ENCODE measurements at places on chromosomes 16 and 17. TPM values are rescaled to one million over a fixed set of nuclear protein-coding genes. Genes with fewer than 3 reads are reported as not detected.

CDIP1 gene
- total RNA-seq, result 30.0 TPM

DNA sequence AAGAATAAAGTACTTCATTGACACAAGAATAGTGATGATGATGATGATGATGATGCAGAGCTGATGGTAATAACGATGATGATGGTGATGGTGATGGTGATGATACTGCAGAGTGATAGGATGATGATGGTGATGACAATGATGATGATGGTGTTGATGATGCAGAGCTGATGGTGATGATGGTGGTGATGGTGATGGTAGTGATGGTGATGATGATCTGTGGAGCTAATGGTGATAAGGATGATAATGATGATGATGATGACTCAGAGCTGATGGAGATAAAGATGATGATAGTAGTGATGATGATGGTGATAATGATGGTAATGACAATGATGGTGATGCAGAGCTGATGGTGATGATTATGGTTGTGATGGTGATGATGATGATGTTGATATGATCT, 448.1 kb downstream of the HS3ST4 start:
- DNase-seq, result no peak

GRCh38 chr16:82070656-82071369, 35.8 kb downstream of the HSD17B2 start:
- DNase-seq, result no peak

PRCD gene
- not detected for total RNA-seq

GRCh38 chr16:3349175-3349574, 6.5 kb upstream of the OR2C1 start:
- DNase-seq, result no peak

- peak; percentile 88 for DNase-seq
Measured at GRCh38 chr17:9056566-9056965, 35.3 kb downstream of the NTN1 start.

DNA sequence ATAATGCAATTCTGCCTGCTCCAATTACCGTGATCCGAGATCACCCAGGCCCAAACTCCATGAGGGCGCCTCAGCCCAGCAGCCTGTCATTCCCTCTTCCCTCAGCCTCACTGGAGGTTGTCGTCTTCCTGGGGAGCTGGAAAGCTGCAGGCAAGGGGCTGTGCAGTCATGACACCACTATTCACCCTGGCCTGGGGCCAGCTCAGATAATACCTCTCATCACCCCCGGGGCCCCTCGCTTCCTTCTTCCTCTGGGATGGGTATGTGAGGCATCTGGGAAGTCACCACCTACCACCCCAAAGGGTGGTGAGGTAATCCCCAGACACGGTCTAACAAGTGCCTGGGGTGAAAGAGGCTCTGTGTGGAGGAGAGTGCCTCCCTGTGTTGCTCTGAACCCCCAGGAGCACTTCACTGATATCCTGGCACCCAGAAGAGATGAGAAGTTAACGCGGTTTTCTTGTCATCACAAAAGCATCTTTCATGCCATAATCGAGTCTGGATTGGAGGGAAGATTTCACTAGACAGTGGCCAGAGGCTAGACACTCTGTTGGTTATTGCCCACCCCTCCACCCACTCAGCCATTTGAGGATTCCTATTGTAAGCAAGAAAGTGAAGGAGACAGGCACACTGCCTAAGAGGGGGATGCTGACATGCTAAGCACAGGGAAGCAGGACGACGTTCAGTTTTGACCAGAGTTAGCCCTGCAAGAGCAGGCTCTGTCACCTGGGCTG, 18.4 kb downstream of the CFAP20 start:
- DNase-seq, result no peak

- DNase-seq, result no peak
Measured at GRCh38 chr17:74099442-74100340, 103.8 kb upstream of the RPL38 start.

DNA sequence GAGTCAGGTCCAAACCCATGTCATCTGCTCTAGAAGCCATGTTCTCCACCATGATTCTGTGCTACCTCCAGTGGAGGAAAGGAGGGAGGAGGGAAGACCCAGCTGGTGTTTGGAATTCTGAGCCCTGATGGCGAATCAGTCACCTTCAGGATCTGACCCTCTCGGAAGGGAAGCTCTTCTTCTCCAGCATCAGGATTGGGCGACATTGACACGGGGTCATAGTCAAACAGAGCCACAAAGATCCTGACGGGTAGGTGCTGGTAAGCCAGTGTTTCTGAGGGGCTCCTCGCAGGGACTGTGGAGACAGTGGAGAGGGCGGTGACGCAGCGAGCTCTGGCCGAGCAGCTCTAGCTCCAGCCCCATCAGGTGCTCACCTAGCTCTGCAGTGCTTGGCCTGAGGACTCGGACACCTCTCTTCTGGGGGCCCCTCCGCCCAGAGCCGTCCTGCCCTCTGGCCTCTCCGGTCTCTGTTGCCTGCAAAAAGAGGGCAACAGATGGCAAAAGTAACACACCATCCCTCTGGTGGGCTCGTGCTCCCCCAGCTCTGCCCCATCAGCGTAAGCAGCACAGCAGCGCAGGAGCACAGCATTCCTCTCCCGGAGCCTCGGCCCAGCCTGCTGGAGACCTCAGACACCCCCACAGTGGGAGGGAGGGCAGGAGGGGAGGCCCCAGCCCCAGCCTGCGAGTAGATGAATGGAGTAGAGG, 21.0 kb downstream of the TSPOAP1 start:
- no peak for DNase-seq

TSPOAP1 gene
- 26.9 TPM for total RNA-seq

DNA sequence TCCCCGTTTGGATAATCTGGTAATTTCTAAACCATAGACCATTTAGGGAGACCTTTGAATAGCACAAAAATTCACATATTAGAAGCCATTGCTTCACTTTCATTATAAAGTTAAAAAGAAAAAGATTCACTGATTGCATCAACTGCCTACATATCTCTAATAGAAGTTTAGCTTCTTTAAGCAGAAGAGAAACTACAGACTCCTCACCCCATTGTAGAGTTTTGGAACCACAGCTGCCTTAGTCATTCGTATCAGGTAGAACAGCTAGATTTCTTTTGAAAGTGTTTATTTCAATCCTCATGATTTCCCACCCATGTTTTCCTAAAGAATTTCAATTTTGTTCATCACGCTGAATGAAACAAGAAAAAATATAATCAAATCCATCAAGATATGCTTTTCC, 144.8 kb downstream of the CDH8 start:
- DNase-seq, result no peak

KRTAP4-9 gene
- total RNA-seq, result 10.1 TPM

AOC2 gene
- 1.7 TPM for total RNA-seq

- DNase-seq, result no peak
Measured at GRCh38 chr17:55577687-55578086, 66.4 kb upstream of the SMIM36 start.

DNA sequence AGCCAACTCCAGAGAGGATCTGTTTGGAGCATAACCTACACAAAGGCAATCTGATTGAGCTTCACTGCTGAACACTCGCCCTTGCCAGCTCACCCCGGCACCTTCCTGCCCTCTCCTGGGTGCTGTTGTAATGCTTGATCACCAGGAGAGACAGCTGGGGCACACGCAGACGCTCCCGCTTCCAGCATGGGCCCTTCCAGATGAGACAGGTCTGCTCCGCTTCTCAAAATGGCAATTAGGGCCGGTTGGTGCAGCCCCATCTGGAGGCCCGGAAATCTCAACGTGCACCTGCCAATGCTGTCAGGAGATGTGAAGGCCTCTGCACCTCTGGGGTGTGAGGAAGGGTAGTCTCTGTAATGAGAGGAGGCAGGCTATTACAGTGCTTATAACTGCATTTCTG, 206.1 kb downstream of the ABCC12 start:
- DNase-seq, result no peak

- peak; percentile 51 for DNase-seq
Measured at GRCh38 chr17:80511222-80512180, 33.1 kb upstream of the RPTOR start.

DNA sequence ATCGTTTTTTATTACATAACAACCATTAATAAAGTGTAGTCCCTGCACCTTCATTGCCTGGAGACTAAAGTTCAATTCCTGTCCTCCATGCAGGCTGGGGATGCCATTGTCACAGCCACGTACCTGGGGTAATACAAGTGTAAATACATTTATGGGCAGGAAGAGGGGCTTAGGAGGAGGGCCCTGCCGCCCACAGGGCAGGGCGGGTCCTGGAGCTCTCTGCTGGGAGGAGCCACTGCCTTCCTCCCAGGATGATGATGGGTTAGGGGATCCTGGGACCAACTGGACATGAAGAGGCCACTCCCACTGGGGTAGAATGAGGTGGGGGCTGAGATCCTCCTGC, 44.1 kb upstream of the SLC38A10 start:
- DNase-seq, result no peak

- no peak for DNase-seq
Measured at GRCh38 chr17:8468127-8468526, 32.4 kb downstream of the NDEL1 start.

DNA sequence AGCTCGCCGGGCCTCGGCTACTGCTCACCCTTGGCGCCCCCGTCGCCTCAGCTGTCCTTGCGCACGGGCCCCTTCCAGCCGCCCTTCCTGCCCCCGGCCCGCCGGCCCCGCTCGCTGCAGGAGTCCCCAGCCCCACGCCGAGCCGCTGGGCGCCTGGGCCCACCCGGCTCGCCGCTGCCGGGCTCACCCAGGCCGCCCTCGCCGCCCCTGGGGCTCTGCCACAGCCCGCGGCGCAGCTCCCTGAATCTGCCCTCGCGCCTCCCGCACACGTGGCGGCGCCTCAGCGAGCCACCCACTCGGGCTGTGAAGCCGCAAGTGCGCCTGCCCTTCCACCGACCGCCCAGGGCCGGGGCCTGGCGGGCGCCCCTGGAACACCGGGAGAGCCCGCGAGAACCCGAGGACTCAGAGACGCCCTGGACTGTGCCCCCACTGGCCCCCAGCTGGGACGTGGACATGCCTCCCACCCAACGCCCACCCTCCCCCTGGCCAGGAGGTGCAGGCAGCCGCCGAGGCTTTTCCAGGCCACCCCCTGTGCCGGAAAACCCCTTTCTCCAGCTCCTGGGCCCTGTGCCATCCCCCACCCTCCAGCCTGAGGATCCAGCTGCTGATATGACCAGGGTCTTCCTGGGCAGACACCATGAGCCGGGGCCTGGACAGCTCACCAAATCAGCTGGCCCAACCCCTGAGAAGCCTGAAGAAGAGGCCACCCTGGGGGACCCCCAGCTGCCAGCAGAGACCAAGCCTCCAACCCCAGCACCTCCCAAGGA, 12.8 kb downstream of the MYO15A start:
- no peak for DNase-seq

POLR3E gene
- total RNA-seq, result 116 TPM

GRCh38 chr16:84511180-84511800, 6.8 kb upstream of the MEAK7 start:
- DNase-seq, result peak; percentile 92

GRCh38 chr17:17780922-17781590, 55.7 kb downstream of the SREBF1 start:
- DNase-seq, result no peak

- DNase-seq, result no peak
Measured at GRCh38 chr17:51733166-51733565, 425.3 kb downstream of the CA10 start.

IRX3 gene
- total RNA-seq, result 112 TPM

ETV4 gene
- total RNA-seq, result 5.6 TPM

GIT1 gene
- total RNA-seq, result 79.5 TPM

HOXB4 gene
- total RNA-seq, result 1.1 TPM

DNA sequence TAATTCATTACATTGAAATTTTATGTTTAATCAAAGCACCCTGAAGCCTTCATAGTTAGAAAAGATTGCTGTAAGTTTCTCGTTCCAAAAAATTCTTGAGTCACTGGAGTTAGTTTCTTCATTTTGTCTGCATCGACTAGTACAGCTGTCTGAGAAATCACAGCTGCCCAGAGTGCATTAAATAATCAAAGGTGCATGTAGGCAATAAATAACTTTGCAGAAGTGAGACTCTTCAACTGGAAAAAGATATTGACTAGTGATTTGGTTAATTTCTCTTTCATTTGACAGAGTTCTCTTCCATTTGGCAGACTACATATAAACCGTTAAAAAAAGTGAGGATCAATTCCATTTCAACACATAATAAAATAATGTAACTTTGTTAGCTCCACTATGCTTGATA, 234.0 kb downstream of the CNTNAP4 start:
- no peak for DNase-seq

- DNase-seq, result no peak
Measured at GRCh38 chr16:75624921-75625334, 1.8 kb upstream of the ADAT1 start.

- DNase-seq, result no peak
Measured at GRCh38 chr16:67961551-67961957, 6.9 kb downstream of the SLC12A4 start.

VMO1 gene
- 1.5 TPM for total RNA-seq

CLEC18C gene
- total RNA-seq, result not detected

OR1G1 gene
- total RNA-seq, result not detected

DNA sequence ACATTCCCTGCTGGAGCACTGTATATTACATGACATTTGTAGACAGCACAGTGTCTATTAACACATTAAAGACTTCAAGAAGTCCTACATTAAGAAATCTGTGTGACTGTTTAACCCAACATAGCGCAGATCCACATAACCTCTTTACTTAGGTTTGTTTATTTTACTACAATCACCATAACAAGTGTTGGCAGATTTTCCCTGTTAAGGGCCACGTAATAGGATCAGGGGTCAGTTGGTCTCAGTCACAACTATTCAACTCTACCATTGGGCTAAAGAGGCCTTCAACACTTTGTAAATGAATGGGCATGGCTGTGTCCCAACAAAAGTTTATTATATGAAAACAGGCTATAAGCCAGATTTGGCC, 51.3 kb upstream of the ADORA2B start:
- no peak for DNase-seq

- DNase-seq, result peak; percentile 28
Measured at GRCh38 chr17:74147056-74147835, 56.2 kb upstream of the RPL38 start.

ITGAE gene
- 20.7 TPM for total RNA-seq

- no peak for DNase-seq
Measured at GRCh38 chr16:75919664-75920063, 193.4 kb upstream of the CPHXL start.

TEKT5 gene
- total RNA-seq, result not detected

- DNase-seq, result no peak
Measured at GRCh38 chr16:84016477-84016876, 26.1 kb downstream of the SLC38A8 start.

DNA sequence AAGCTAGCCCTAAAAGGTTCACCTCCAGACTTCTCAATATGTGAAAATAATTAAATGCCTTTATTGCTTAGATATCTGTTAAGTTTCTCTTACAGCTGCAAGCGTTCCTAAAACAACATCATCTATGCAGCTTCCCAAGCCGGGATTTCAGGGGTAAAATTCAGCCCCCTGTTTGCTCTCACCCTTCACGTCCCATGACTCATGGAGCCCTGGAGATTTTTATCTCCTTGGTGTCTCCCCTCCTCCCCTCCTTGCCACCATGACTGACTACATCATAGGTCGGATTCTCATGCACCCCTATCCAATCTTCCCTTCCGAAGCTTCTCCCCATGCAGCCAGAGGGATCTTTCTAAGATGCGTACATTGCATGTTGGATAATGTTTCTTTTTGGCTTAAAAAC, 21.0 kb upstream of the CACNG4 start:
- DNase-seq, result no peak
